A172 (cell line): ENCODE measurements at places on chromosomes 12 and 14.

DNA sequence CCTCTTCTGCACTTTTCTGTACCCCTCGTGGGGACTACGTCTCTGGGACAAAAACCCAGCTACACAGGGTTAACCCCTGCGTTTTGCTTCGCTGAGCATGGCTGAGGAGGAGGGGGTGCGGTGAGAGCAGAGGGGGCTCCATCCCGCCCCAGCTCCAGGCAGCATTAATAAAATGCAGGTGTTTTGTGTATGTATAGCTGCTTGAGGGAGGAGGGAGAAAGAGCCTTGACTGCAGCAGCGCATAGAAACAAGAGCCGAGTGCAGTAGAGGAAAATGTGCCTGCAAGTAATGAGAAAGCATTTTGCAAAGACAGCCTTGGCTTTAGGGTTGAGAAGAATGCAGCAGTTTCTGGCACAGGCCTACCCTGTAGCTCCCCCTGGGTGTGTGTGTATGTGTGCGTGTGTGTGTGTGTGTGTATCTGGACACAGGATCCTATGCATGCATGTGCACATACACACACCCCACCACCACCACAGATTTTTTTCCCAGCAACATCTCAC is 103.9 kb downstream of the ZFP36L1 start:
- no peak for DNase-seq

GRCh38 chr12:44581642-44582242 is 294.4 kb downstream of the NELL2 start:
- no peak for DNase-seq

GRCh38 chr12:27807063-27807703 is 27.1 kb upstream of the MANSC4 start:
- DNase-seq, result no peak

GRCh38 chr12:105107171-105107493 is 399 bp upstream of the WASHC4 start:
- DNase-seq, result peak; percentile 38

DNA sequence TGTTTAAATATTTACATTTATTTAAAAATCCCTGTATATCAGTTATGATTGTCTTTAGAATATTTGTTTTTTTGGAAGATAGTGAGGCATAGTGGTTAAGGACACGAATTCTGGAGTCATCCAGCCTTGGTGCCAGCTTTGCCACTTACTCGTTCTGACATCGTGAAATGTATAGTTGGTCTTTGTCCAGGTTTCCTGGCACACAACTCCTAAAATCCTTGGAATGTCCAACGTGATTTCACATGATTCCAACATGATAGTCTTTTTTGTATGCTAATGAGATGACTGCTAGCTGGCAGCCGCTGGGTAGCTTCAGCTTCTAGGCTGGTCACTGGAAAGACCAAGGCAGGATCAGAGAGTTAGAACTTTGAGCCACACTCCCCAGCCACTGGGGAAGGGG is 64.8 kb downstream of the PRICKLE1 start:
- DNase-seq, result no peak

DNA sequence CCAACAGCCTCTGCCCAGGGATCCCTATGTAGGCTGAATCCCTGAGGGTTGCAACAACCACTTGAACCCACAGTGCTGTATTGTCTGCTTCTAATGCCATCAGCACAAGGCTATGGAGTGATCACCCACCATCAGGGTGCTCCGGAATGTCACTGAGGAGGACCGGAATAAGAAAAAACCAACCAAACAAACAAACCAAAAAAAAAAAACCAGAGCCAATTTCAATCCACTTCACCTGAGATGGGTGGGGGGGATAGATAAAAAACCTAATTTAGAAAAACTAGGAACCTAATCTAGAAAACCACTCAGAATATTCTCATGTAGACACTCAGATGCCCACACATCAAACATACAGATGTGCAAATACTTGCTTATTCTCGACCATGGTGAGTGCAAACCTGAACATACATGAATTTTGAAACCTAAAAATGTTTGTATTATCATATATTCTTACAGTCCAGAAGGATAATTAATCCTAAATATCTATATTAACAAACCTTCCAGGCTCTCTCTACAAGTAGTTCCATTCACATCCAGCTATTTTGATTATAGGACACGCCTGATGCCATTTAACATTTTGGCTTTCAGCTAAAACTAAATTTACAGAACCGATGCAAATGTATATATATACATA is 3.7 kb downstream of the TBX5 start:
- DNase-seq, result no peak

- DNase-seq, result no peak
Observed at GRCh38 chr12:130357241-130357640, 19.6 kb downstream of the PIWIL1 start.
